ENCODE measurements at places on chromosomes 12 and 14. TPM values are rescaled to one million over a fixed set of nuclear protein-coding genes. Genes with fewer than 3 reads are reported as not detected.

CIPC gene
- total RNA-seq, result 10.9 TPM

TMCC3 gene
- total RNA-seq, result 4.9 TPM

SIX4 gene
- total RNA-seq, result 15.8 TPM

KRT1 gene
- not detected for total RNA-seq

TMEM63C gene
- 1.8 TPM for total RNA-seq

NELL2 gene
- 0.49 TPM for total RNA-seq

SLC2A13 gene
- total RNA-seq, result 4.4 TPM

INHBC gene
- not detected for total RNA-seq

MAP1LC3B2 gene
- total RNA-seq, result 0.13 TPM

CRADD gene
- 15.6 TPM for total RNA-seq

PKP2 gene
- 18.0 TPM for total RNA-seq

LRRC10 gene
- not detected for total RNA-seq

KCNJ8 gene
- total RNA-seq, result 4.6 TPM

OVCH1 gene
- not detected for total RNA-seq

FOXN4 gene
- not detected for total RNA-seq

BBOF1 gene
- total RNA-seq, result 2.3 TPM

SLC6A13 gene
- total RNA-seq, result 3.0 TPM

EPS8 gene
- 65.3 TPM for total RNA-seq

KLHL33 gene
- 0.25 TPM for total RNA-seq

GLIPR1L2 gene
- 0.16 TPM for total RNA-seq

KRT6B gene
- total RNA-seq, result not detected

ACADS gene
- total RNA-seq, result 13.7 TPM

HOXC9 gene
- 12.1 TPM for total RNA-seq

ACVRL1 gene
- 3.9 TPM for total RNA-seq

GPN3 gene
- total RNA-seq, result 7.2 TPM

HPD gene
- total RNA-seq, result not detected

CCDC38 gene
- not detected for total RNA-seq

CLMN gene
- total RNA-seq, result 5.3 TPM

MMP19 gene
- 3.7 TPM for total RNA-seq

C12orf56 gene
- total RNA-seq, result 1.3 TPM

VPS33A gene
- 15.0 TPM for total RNA-seq

TAS2R19 gene
- total RNA-seq, result 2.7 TPM

BCDIN3D gene
- total RNA-seq, result 1.9 TPM

SCFD1 gene
- 25.6 TPM for total RNA-seq

PRR4 gene
- total RNA-seq, result 0.76 TPM

MSRB3 gene
- total RNA-seq, result 15.3 TPM

GLT1D1 gene
- 0.16 TPM for total RNA-seq

TMEM19 gene
- total RNA-seq, result 20.5 TPM

RERG gene
- total RNA-seq, result 5.7 TPM

HIF1A gene
- 483 TPM for total RNA-seq

LRIG3 gene
- total RNA-seq, result 60.8 TPM

KLRF1 gene
- total RNA-seq, result not detected

CIT gene
- 44.6 TPM for total RNA-seq

RNASE7 gene
- total RNA-seq, result not detected

ACYP1 gene
- 17.3 TPM for total RNA-seq

CISTR gene
- total RNA-seq, result not detected

SIRT4 gene
- 0.49 TPM for total RNA-seq

PMCH gene
- not detected for total RNA-seq

SAMD15 gene
- total RNA-seq, result 2.0 TPM

CEBPE gene
- total RNA-seq, result not detected

KRT82 gene
- total RNA-seq, result not detected

FAM186B gene
- 0.13 TPM for total RNA-seq

SPTB gene
- total RNA-seq, result 1.8 TPM

ASB8 gene
- total RNA-seq, result 15.5 TPM

CLEC2A gene
- not detected for total RNA-seq

STAC3 gene
- 0.63 TPM for total RNA-seq

GYS2 gene
- not detected for total RNA-seq

HOTAIR gene
- total RNA-seq, result 0.49 TPM

All from mesangial cell (primary cell).